ENCODE measurements at places on chromosomes 7 and 10.

GRCh38 chr7:17044396-17044795, 162.6 kb upstream of the AGR3 start:
- DNase-seq = no peak

GRCh38 chr10:93471110-93471651, 11.0 kb downstream of the MYOF start:
- DNase-seq = no peak

DNA sequence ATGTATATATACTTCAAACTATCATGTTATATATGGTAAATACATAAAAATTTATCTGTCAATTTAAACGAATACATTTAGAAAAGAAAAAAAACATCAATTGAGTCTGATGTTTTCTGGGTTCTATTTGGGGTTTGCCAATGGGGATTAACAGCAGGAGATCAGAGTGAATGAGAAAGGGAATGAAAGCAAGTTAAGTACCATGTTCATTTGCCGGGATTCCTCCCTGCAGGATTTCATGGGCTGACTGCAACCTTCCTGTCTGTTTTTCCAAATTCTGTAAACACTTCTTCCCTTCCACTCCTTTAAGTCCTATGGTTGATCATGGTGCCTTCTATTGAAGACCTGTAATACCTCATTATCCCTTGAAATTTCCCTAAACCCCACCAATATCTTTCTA, 33.9 kb upstream of the SEMA3A start:
- DNase-seq = no peak

DNA sequence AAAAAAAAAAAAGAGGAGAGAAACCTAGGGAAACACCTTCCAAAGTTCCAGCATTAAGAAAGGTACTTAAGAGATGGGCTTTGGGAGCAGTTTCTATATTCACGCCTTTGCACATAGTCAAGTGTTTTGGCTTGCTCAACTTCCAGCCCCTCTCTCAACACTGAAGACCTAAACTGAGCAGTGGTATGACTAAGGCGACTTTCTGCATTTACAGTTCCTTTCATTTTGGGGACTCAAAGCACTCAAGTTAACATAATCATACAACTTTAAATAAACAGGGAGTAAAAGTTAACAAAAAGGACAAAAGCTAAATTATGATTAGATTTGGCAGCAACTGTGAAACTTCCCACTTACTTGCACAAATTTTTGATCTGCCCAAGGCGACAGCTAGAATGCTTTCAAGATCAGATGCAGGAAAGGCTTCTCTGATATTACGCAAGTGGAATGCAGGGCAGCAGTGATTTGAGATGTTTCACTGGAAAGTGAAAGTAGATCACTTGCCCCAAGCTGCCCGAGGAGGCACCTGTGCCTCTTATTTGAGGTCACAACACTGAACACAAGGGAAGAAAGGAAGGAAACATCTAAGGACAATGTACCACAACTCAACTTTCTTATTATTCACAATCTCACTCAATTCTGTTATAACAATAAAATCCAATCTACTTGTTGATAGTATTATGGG, 199.5 kb downstream of the SKAP2 start:
- no peak for DNase-seq

DNA sequence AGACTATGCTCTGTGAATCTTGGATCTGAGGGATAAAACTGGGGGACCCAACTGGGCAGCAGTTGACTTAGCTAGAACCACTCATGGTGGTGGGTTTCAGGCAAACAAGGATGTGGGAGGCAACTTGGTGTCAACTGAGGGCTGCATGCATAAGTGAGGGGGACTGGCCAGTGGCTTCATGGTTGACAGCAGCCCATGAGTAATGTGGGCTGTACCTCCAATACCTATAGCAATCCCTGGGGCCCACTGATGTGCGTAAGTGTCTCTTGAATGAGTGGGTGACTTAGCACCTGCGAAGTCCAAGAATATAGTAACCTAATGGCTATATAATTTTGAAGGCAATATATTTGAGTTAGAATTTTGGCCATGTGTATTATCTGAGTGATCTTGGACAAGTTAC, 13.7 kb upstream of the MAP3K8 start:
- no peak for DNase-seq

DNA sequence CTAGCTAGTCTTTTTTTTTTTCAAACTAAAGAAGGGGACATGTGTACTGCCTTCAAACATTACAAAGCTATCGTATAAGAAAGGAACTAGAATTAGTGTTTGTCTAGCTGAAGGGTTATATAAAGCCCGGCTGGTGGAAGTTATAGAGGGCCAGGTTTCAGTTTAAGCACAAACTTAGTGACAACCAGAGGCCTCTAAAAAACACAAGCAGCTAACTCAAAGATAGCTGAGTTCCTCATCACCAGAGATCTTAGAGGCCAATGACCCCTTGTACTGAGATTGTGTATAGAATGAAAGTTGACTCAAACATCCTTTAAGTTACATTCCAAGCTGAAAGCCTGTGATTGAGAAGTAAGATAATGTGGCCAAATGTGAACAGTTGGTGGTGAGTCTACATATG, 28.1 kb upstream of the SGMS1 start:
- no peak for DNase-seq

GRCh38 chr7:51467384-51468017, 150.9 kb upstream of the COBL start:
- DNase-seq = no peak

DNA sequence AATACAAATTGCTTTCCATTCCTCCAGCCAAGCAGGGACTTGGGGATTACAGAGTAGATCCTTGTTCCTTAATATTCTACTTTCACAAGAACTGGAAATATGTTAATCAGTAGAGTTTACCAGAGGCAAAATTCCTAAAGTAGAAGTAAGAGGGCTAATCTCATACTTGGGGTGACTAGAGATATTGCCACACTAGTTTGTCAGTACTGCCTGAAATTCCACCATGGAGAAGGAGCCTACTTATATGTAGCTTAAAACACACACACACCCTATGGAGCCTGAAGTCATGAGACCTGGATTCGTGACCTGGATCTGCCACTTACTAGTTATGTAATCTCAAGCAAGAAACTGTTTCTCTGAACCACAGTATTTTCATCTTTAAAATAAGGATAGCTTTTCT, 33.9 kb downstream of the STRIP2 start:
- DNase-seq = no peak

DNA sequence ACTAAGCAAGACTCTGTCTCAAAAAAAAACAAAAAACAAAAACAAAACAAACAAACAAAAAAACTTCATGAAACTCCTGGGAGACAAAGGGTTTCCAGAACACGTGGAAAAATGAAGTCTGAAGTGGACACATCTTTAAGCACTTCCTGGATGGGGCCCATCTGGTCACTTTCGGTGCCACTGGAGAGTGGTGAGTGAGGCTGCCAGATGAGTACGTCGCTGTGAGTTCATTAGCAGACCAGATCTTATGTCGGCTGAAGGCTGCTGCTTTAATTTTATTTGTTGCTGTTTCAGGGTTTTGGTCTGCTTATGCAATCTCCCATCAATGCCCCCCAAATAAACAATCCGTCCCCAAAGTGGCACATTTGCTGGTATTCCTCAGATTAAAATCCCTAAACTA, 64.4 kb downstream of the NPTX2 start:
- DNase-seq = no peak

DNA sequence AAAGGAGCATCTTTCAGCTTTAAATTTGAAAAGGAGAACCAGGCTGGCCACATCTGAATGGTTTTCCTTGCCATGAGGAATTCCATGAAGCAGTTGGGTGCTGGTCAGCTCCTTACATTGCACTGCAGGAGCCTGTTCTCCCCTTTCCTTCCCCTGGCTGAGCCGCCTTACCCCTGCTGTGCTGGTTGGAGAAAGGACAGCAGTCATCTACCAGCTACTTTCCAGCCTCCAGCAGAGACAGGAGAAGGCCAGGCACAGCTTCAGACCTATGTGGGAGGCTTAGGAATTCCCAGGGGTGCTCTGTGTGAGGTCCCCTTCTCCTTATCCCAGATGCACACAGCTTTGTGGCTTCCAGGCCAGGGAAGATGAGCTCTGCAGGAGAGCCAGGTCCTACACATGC, 4.7 kb downstream of the C10orf71 start:
- no peak for DNase-seq

DNA sequence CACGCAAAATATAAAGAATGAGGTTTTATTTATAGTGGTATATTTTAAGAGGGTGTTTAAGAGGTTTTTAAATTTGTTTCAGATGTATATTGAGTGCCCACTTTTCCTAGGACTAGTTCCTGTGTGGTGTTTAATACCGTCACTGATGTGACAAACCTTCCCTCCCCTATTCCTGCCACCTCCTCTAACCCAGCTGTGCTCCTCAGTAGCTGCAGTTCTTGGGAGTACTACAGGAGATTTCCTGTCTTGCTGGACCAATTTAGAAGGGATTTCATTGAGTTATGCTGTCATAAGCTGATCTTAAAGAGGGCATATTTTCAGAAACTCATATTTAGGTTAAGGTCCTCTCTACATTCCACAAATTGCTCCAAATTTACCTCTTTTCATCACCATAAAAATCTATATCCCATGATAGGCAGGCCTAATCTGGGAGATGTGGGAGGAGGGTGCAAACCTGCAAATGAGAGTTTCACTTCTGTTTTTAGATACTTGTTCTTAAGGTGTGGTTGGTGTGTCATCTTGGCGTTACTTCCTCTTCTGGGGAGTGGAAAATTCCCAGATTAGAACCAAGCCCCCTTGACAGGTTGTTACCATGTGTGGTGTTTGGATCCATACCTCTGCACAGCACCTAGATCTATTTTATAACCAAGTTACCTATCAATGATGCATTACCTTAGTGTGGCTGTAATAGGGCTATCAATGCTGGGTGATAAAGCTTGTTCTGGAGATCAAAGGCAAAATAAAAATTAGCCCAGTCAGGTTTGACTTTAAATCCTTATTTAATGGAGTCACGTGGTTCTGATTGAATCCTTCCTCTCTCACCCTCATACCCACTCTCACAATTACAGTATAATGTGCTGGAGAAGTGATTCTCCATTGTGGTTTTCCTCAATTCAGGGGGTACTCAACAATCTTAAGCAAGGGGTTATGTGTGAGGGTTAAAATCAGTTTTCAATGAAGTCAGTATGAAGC, 141.1 kb downstream of the CDK14 start:
- DNase-seq = no peak

DNA sequence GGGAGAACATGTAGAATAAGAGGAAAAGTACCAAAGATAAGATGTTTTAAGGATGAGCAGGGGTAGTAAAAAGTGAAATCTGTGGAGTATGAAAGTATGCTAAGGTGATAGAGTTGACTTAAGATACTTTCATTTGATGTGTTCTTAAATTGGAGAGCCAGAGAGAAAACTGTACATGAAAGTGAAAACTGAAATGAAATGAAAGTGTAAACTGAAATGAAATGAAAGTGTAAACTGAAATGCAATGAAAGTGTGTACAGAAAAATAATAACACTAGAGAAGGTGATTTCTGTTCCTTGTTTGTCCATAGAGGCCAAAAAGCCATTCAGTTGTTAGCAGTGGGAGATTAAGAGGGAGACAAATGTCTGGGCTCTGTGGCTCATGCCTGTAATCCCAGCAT, 17.5 kb downstream of the AHR start:
- no peak for DNase-seq

DNA sequence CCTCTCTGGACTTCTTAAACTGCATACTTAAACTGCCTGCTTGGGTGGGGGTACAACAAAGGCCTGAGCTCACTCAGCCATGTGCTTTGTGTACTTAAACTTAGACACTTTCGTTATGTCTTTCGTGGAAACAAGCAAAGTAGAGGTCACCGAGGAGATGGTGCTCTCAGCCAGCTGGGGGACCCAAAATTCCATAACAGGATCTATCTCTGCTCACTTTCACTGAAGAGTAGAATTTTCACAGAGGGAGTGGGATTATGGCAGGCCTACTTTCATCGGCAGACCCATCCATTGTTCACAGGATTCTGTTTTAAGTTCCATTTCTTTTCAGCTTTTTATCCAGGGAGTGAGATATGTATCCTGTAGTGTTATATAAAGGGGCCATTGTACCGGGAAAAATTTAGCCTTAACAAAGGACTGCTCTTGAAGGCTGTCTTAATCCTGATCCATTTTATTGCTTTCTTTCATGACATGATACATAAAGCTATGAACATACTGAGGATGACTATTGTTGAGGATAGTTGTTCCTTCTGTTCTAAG, 370.0 kb upstream of the GHITM start:
- no peak for DNase-seq

GRCh38 chr7:104895522-104896236, 118.3 kb upstream of the KMT2E start:
- DNase-seq = no peak

GRCh38 chr10:3268025-3268424, 95.4 kb upstream of the PITRM1 start:
- DNase-seq = no peak

GRCh38 chr10:125158601-125159485, 1.5 kb downstream of the CTBP2 start:
- DNase-seq = no peak

- peak; percentile 68 for DNase-seq
These were observed at the start of gene SGMS1 for GRCh38 chr10:50623663-50624412. TSS of gene SGMS1 (minus strand) at chr10:50623956. CDS start at chr10:50344114, 279,842 bp downstream.

GRCh38 chr7:40717242-40717641, 582.4 kb downstream of the SUGCT start:
- DNase-seq = no peak

- DNase-seq = no peak
These were observed 44.1 kb upstream of the SLC39A12 start for GRCh38 chr10:17907641-17908040.

DNA sequence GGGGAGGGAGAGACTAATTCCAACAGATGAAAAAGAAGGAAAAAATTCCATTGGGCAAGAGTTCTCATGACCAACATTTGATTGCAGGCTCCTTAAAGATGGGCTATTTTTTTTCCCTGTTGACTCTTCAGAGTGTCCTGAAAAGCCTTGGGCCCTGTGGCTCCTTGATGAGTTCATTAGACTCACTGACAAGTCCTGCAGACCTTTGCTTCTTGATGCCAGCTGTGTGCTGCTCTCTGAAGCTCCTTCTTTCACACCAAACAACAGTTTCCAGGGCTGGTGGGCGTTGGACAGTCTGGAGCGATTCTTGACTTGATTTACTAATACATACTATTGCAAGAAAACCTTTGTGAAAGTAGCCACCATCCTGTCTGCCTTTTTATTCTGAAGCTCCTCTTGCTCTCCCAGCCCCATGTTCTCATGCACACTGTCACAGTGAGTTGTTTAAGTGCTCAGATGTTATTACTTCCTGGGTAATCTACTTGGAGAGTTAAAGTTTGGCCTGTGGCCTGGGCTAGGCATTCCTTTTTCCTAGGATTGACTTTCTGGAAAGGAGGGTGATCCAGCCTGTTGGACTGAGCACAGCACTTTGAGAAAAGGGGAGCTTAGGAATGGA, 250.3 kb downstream of the PTEN start:
- DNase-seq = no peak

GRCh38 chr7:92749832-92750446, 86.4 kb downstream of the CDK6 start:
- no peak for DNase-seq

DNA sequence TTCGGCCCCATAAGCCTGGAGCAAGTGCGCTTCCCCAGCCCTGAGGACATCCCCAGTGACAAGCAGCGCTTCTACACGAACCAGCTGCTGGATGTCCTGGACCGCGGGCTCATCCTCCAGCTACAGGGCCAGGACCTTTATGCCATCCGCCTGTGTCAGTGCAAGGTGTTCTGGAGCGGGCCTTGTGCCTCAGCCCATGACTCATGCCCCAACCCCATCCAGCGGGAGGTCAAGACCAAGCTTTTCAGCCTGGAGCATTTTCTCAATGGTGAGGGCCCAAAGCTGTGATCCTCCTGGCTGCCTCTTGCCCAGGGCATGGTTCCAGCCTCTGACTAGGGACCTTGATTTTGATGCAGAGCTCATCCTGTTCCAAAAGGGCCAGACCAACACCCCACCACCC, 10.1 kb downstream of the IRF5 start:
- DNase-seq = no peak

All from effector CD4-positive, alpha-beta T cell (primary cell).